ENCODE measurements at places on chromosomes 11 and 22.

DNA sequence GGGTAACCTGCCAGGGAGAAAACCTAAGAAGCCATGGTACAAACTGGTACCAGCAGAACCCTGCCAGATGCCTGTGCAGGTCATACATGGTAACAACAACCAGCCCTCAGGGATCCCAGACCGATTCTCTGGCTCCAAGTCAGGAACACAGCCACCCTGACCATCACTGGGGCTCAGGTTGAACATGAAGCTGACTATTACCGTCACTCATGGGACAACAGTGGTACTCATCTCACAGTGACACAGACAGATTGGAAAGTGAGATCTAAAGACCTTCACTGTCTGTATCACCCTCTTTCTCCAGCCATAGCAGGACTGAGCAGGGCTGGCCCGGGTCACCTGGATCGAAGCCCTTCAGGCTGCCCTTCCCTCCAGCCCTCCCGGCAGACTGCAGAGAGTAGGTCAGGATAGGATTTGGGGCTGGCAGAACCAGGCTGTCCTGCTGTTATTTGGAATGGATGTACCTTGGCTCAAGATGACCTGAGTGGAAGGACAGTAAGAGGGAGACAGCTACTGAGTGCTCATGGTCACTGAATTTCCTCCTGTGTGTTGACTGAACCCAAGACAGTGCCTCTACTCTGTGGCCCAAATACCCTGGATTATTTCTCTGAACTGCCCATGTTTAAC is 94.7 kb downstream of the GGTLC2 start:
- DNase-seq = no peak

GRCh38 chr11:19181531-19182261 is 20.1 kb downstream of the CSRP3 start:
- no peak for DNase-seq

DNA sequence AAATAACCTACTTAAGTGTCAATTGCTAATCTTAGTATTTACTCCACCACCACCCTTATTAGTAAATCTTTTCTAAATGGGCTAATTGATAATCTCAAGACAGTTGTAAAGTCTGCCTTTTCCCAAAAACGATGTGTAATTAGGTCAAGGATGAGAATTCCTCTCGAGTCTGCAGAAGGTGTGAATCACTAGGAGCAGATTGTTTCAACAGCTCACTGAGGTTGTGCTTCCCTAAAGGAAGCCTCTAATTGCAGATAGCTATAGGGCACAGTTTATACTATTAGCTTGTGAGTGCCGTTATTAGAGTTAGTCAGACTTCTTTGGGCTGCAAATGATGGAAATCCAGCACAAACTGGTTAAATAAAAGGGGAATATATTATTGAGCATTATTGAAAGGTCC is 84.9 kb downstream of the C11orf91 start:
- no peak for DNase-seq

- DNase-seq = peak; percentile 17
Observed at GRCh38 chr11:8777907-8778767, 95.5 kb downstream of the RPL27A start.

DNA sequence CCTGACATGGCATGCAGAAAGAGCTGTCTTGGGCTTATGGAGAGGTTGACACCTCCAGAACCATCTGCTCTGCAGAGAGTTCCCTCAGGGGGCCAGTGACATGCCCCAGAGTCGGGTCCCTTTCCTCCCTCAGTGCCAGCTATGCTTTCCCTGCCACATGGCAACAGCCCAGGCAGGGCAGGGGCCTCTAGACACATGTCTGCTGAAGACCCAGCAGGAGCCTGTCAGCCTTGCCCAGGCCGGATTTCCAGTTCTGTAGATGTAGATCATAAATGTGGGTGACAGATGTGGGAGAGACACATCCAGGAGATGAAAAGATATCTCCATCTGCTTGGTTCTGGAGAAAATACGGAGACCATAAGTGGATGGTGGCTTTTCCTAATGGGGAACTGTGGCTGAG is 25.5 kb downstream of the NAV2 start:
- no peak for DNase-seq

DNA sequence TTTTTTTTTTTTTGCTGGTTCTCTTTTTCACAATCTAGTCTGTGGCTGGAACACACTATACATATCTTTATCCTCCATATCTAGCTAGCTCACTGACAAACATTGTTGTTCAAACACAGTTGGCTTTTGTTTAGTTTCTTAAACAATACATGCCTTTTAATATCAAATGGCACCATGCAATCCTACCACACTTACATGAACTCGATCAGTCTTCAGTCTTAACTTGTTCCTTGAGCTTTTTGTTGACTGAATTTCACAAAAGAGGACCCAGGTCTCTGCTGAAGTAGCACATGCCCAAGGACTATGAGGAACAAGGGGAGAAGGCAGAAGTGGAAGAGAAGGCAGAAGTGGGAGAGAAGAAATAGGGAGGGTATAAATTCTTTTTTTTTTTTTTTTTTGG is 25.5 kb downstream of the TMEM123 start:
- DNase-seq = no peak

GRCh38 chr11:55994525-55994924 is at the start of gene OR5F1:
OR5F1 (minus strand) TSS chr11:55994625; CDS start chr11:55994625, 0 bp downstream.
- no peak for DNase-seq

DNA sequence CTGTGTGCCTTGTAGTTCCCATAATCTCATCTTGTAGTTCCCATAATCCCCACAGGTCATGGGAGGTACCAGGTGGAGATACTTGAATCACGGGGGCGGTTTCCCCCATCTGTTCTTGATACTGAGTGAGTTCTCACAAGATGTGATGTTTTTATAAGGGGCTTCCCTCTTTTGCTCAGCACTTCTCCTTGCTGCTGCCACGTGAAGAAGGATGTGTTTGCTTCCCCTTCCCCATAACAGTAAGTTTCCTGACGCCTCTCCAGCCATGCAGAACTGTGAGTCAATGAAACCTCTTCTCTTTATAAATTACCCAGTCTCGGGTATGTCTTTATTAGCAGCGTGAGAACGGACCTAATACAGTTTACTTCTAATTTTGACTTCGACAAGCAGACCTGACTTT is 14.0 kb upstream of the SMIM38 start:
- no peak for DNase-seq

DNA sequence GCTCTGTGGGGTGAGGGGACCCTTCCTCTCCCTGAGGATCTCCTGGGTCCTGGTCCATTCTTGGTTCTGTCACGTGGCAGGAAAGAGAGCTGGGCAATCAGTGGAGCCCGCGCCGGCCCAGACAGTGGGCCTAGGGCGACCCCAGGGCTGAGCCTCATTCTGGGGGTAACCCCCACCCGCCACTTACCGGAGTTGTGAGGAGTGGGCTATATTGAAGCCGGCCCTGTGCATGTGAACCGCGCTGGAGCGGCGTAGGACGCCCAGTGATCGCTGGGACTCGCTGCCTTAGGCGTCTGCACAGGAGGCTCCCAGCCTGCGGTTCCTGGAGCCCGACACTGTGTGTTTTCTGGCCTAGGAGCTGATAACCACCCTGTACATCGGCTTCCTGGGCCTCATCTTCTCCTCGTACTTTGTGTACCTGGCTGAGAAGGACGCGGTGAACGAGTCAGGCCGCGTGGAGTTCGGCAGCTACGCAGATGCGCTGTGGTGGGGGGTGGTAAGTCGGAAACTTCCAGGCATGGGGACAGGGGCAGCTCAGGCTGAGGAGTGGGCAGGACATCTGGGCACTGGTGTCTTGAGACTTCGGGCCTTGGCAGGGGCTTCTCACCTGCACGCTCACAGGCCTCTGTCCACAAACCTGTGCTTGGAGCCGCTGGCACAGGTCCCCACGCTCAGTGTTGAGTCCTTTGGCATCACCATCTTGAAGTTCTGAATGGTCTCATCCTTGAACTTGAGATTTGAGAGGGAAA is 127.1 kb downstream of the KCNQ1OT1 start:
- no peak for DNase-seq

GRCh38 chr11:20087118-20087521 is 73.2 kb downstream of the DBX1 start:
- DNase-seq = no peak

Measured in NCI-H2081 treated with DMSO at 0.1 percent for 48 hours (cell line).